ENCODE measurements at places on chromosomes 12 and 14.

- no peak overlapping the region for H3K27ac ChIP-seq
- no peak for DNase-seq
- peaks cover 12% of the 10 kb centered on the region for H3K27me3 ChIP-seq
Measured at GRCh38 chr14:100618763-100619320, 31.6 kb upstream of the BEGAIN start.

- no peak for DNase-seq
- no peak overlapping the region for H3K4me3 ChIP-seq
- H3K4me1 ChIP-seq = no peaks in the 10 kb centered on the region
- H3K36me3 ChIP-seq = no peaks in the 10 kb centered on the region
- no peak overlapping the region for H3K27ac ChIP-seq
Measured at GRCh38 chr14:25041898-25042297, 8.0 kb downstream of the STXBP6 start.

GRCh38 chr14:61280526-61281185, 482 bp downstream of the TMEM30B start:
- H3K4me3 ChIP-seq = peak overlapping the region; percentile 52
- H3K36me3 ChIP-seq = no peaks in the 10 kb centered on the region
- no peak overlapping the region for H3K27ac ChIP-seq
- peak; percentile 61 for DNase-seq
- no peaks in the 10 kb centered on the region for H3K4me1 ChIP-seq

DNA sequence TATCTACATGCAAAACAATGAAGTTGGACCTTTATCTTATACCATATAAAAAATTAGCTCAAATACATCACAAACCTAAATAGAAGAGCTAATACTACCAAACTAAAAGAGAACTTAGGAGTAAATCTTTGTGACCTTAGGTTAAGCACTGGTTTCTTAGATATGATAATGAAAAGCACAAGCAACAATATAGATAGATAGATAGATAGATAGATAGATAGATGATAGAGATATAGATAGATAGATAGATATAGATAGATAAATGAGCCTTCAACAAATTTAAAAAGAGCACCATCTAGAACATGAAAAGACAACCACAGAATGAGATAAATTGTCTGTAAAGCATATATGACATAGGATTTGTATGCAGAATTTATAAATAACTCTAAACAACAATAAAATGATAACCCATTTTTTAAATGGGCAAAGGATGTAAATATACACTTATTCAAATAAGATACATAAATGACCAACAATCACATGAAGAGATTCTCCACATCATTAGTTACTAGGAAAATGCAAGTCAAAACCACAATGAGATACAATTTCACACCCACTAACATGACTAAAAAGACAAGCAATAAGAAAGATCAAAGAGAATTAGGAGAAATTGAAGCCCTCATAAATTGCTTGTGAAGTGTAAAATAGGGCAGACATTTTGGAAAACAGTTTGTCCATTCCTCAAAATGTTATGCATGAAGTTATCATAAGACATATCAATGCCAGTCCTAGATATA, 293.7 kb downstream of the BTG1 start:
- DNase-seq = no peak
- H3K4me3 ChIP-seq = no peak overlapping the region
- H3K27me3 ChIP-seq = no peaks in the 10 kb centered on the region
- no peaks in the 10 kb centered on the region for H3K4me1 ChIP-seq

- H3K4me1 ChIP-seq = peaks cover 45% of the 10 kb centered on the region
- no peak overlapping the region for H3K27ac ChIP-seq
- no peak overlapping the region for H3K4me3 ChIP-seq
- H3K27me3 ChIP-seq = no peaks in the 10 kb centered on the region
- DNase-seq = no peak
- no peaks in the 10 kb centered on the region for H3K36me3 ChIP-seq
Measured at GRCh38 chr14:100717386-100717785, 9.3 kb upstream of the DLK1 start.

DNA sequence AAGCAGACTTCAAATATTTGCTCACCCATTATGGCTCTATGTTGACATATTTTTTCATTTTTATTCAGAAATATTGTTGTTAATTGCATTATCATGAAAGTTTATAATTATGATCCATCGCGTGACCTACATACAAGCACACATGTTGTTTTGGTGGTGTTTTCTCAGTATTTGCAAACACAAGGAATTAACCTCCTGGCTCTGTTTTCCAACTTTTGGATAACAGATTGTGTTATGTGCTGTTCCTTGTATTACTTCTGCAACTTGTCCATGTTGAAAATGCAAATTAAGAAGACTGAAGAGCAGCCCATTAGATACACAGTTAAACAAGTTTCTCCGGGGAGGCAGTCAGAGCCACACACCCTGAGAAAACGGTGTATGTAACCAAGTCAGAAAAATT, 201.2 kb downstream of the SEC23A start:
- H3K27me3 ChIP-seq = no peaks in the 10 kb centered on the region
- no peaks in the 10 kb centered on the region for H3K36me3 ChIP-seq
- H3K27ac ChIP-seq = no peak overlapping the region
- DNase-seq = no peak
- no peak overlapping the region for H3K4me3 ChIP-seq
- no peaks in the 10 kb centered on the region for H3K4me1 ChIP-seq

GRCh38 chr14:72633551-72633950, 260.4 kb downstream of the DPF3 start:
- no peak overlapping the region for H3K27ac ChIP-seq
- H3K36me3 ChIP-seq = no peaks in the 10 kb centered on the region
- no peaks in the 10 kb centered on the region for H3K27me3 ChIP-seq
- no peak for DNase-seq
- no peak overlapping the region for H3K4me3 ChIP-seq

GRCh38 chr12:25830456-25830855, 128.0 kb upstream of the RASSF8 start:
- no peak overlapping the region for H3K27ac ChIP-seq
- H3K4me3 ChIP-seq = no peak overlapping the region
- H3K27me3 ChIP-seq = no peaks in the 10 kb centered on the region
- no peak for DNase-seq

GRCh38 chr12:54658306-54659264, 10.4 kb upstream of the DCD start:
- peak; percentile 73 for DNase-seq
- no peak overlapping the region for H3K27ac ChIP-seq
- no peak overlapping the region for H3K4me3 ChIP-seq
- H3K36me3 ChIP-seq = no peaks in the 10 kb centered on the region

- H3K27me3 ChIP-seq = no peaks in the 10 kb centered on the region
- no peak for DNase-seq
- no peak overlapping the region for H3K27ac ChIP-seq
- peaks cover 9% of the 10 kb centered on the region for H3K4me1 ChIP-seq
Measured at GRCh38 chr12:124732275-124733075, 131.2 kb downstream of the SCARB1 start.

GRCh38 chr12:100767371-100767770, 27.2 kb upstream of the ANO4 start:
- no peak overlapping the region for H3K4me3 ChIP-seq
- no peaks in the 10 kb centered on the region for H3K4me1 ChIP-seq
- no peak for DNase-seq
- no peak overlapping the region for H3K27ac ChIP-seq
- no peaks in the 10 kb centered on the region for H3K27me3 ChIP-seq

DNA sequence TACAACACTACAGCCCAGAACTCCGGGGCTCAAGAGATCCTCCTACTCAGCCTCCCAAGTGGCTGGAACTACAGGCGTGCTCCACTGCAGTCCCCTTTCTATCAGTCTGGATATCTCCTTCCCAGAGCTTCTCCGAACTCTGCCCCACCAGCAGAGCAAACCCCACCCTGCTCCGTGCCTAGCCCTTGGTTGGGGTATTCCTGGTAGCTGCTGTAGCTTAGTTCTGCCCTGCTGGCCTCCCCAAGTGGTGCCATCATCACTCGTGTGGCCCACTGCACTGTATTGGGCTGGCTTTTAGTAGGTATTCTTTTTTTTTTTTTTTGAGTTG, 9.5 kb downstream of the HSP90AA1 start:
- no peaks in the 10 kb centered on the region for H3K27me3 ChIP-seq
- no peak overlapping the region for H3K4me3 ChIP-seq
- no peak for DNase-seq
- H3K36me3 ChIP-seq = peaks cover 19% of the 10 kb centered on the region
- peaks cover 3% of the 10 kb centered on the region for H3K4me1 ChIP-seq

DNA sequence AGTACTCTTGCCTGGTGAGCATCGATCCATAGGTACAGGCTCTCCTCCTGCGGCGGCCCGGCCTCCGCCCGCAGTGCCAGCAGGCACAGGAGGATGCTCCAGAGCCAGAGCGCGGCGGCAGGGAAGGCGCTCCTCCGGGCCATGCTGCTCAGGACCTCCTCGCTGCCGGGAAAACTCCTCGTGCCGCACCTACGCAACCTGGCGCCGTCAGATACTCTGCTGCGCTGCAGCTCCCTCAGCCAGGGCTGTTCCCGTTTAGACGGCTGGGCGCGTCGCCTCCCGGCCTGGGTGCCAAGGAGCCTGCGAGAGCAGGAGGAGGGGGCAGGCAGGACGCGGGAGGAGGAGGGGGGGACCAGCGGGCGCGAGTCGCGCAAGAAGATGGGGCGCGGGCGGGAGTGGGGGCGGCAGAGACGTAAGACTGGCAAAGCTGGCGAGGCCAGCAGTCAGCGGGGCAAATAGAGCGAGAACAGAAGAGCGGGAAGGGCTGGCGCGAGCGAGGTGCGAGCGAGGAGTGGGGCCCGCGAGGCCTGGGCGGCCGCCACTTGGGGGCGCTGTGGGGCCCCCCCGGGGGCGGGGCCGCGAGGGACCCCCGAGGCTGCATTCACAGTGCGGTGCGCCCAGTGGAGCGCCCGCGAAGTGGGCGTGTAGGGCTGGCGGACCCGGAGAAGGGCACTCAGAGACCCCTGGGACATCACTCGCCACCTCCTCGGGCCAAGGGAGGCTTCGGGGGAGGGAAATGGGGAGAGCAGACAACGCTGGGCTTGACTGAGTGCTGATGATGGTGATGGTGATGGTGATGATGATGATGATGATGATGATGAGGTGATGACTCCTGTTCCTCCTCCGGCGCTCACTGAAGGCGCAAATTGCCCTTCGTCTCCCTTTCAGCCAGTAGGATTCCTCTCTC, at the start of gene WIF1:
TSS of gene WIF1 (minus strand) at position 257 of the 907 bp plus-strand sequence. CDS start at position 143, 114 bp downstream.
- H3K36me3 ChIP-seq = no peaks in the 10 kb centered on the region
- H3K4me3 ChIP-seq = peak within 1 kb of the TSS; percentile 53
- H3K27ac ChIP-seq = no peak within 1 kb of the TSS
- H3K27me3 ChIP-seq = peaks cover 86% of the 10 kb centered on the region
- H3K4me1 ChIP-seq = no peaks in the 10 kb centered on the region
- peak; percentile 76 for DNase-seq

GRCh38 chr12:58703866-58704265, 216.4 kb downstream of the LRIG3 start:
- no peaks in the 10 kb centered on the region for H3K4me1 ChIP-seq
- no peak for DNase-seq
- H3K36me3 ChIP-seq = no peaks in the 10 kb centered on the region
- no peaks in the 10 kb centered on the region for H3K27me3 ChIP-seq
- H3K4me3 ChIP-seq = no peak overlapping the region

DNA sequence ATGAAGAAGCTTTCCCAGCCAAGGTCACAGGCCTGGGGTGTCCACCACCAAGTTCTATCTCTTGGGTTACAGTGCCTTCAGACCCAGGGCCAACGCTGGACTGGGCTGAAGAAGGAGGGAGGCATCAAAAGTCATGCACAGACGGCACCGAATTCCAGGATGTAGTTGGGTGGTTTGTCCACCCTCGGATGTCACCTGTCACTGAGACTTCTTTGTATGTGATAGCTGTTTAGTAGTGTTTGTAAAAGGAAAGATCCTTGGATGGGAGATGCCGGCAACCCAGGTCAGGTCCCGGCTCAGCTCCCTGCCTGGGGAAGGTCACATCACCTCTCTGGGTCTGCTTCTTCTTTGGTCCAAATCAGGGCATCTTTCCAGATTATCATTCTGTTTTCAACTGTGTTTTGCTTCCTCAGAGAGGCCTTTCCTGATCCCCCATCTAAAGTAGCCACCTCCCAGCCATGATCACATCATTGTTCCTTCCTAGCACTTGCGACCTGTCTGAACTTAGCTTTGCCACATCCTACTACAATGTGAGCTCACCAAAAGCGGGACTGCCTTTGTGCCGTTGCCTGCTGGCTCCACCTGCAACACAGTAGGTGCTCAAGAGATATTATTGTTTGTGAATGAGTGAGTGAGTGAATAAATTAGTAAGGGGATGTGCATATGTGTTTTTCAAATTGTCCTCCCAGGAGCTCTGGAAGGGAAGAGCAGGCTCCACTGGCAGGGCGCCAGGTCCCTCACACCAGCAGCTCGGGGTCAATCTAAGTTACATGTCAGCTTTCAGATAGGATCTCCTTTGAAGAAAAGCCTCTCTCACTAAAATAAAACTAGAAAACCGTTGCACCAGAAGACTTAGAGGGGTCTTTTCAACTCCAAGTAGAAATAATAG, 2.1 kb downstream of the TSPAN11 start:
- no peaks in the 10 kb centered on the region for H3K36me3 ChIP-seq
